Ecto neural progenitor cell (in vitro differentiated cells): ENCODE measurements at places on chromosomes 6 and 20.

DNA sequence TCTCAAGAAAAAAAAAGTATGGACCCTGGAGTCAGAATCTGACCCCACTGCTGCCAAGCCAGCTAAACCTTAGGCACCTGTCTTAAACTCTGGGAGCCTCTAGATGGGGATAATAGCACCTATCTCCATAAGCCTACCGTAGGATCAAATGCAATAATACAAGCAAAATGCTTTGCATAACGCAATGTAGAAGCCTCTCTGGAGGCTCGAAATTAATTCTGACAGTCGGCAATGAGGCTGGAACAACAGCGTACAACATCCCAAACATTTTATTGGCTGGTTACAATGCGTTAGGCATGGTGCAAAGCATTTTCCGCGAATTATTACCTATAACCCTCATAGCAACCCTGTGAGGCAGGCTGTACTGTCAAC lies 521 bp downstream of the CDK5RAP1 start:
- no peak for DNase-seq

DNA sequence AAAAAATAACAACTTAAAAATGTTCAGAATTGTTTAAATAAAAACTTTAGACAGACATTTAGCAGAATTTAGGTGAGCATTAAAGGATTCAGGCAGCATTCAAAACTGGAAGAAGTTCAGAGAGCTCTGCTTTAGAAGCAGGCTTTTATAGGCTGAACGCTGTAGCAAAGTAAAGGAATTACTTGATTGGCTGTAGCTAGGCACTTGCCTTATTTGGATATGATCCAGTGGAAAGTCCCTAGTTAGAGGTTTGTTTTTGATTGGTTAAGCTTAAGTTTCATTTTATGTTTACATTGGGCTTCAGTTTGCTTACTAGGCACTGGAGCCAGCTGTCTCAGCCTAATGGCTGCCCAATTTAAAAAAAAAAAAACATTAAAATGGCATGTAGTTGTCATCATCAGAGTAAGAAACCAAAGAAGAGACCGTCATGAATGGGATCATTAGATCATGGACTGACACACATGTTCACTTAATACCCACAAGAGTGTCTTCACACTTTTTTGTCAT lies 65.1 kb downstream of the CBFA2T2 start:
- no peak for DNase-seq

GRCh38 chr20:41939659-41940058 lies 321.5 kb upstream of the CHD6 start:
- no peak for DNase-seq

GRCh38 chr6:12280902-12281301 lies 9.3 kb upstream of the EDN1 start:
- DNase-seq = no peak

GRCh38 chr6:68045193-68045592 lies 589.9 kb upstream of the ADGRB3 start:
- no peak for DNase-seq

DNA sequence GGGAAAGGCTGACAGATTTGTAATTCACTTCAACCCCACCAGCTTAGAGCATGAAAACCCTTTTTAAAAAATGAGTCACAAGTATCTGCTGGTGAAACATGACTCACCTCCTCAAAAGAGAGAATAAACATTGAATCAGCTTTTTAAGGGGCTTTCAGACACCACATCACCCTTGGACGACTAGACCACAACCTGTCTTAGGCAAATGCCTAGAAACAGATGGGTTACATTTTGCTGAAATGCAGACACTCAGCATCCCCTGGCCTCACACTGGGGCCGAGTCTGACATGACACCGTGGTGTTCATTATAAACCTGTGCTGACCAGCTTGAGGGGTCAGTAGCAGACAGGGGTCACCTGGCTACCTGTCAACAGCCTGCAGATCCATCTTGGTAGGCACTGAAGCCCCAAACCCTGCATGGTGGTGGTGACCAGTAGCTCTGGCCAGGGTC lies 175.3 kb upstream of the CST7 start:
- DNase-seq = peak; percentile 3

GRCh38 chr6:96235927-96236326 lies 220.2 kb downstream of the FUT9 start:
- DNase-seq = no peak

DNA sequence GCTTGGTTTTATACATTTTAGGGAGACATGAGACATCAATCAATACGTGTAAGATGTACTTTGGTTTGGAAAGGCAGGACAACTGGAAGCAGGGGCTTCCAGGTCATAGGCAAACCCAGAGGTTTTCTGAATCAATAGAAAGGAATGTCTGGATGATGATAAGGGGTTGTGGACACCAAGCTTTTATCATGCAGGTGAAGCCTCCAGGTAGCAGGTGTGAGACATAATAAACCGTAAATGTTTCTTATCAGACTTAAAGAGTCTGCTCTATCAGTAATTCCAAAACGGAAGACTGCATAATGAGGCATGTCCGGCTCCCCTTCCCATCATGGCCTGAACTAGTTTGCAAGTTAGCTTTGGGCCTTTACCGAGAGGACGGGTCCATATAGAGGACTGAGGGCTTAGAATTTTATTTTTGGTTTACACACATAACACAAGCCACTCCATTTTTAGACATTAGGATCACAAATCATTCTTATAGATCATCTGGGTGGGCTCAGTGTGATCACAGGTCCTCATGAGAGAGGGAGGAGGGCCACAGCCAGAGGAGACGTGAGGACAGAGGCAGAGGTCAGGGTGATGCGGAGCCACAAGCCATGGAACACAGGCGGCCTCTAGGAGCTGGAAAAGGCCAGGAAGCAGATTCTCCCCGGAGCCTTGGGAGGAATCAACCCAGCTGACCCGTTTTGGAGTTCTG lies 10.7 kb upstream of the SERPINB9 start:
- DNase-seq = no peak

- DNase-seq = no peak
Measured at GRCh38 chr6:85135376-85136094, 314.3 kb upstream of the NT5E start.

- no peak for DNase-seq
Measured at GRCh38 chr6:99099243-99099642, 151.5 kb upstream of the FBXL4 start.

DNA sequence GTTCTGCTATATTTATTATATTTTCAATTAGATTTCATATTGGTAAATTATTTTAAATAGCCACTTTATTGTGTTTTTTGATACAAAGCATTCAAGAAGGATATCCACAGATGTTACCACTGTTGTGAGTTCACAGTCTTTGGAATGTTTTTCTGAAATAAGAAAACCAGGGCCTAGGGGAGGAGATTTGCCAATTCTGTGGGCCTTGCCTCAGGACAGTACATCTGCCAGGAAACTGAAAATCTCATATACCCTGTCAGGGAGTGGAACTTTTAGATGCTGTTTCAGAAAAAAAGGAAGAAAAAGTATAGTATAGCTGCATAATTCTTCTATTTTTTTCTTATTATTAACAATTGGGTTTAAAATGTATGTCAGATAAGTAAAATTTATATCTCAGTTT lies 995.9 kb upstream of the ADGRB3 start:
- no peak for DNase-seq

DNA sequence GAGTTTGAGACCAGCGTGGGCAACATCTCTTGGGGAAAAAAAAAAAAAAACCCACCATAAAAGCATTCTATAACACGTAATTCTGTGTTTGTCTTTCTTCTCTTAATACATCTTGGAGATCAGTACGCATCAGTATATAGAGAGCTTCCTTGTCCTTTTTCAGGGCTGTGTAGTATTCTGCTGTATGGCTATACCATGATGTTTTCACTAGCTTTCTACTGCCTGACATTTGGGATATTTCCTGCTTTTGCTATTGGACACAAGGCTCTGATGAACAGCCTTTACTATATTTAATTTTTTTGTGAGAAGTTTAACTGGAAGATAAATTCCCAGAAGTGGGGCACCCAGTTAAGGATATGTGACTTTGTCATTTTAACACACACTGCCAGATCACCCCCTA lies 7.0 kb downstream of the TRIB3 start:
- DNase-seq = no peak
